MCF 10A (cell line): ENCODE measurements at places on chromosomes 5 and 9. TPM values are rescaled to one million over a fixed set of nuclear protein-coding genes. Genes with fewer than 3 reads are reported as not detected.
A peak's percentile ranks its signal among the peaks of the same experiment; 100 is the strongest.

- no peak for DNase-seq
These were observed 598.2 kb downstream of the PRELID2 start for GRCh38 chr5:145236983-145237382.

- DNase-seq = peak; percentile 86
These were observed 58.2 kb upstream of the GGTA1 start for GRCh38 chr9:121557581-121558447.

DNA sequence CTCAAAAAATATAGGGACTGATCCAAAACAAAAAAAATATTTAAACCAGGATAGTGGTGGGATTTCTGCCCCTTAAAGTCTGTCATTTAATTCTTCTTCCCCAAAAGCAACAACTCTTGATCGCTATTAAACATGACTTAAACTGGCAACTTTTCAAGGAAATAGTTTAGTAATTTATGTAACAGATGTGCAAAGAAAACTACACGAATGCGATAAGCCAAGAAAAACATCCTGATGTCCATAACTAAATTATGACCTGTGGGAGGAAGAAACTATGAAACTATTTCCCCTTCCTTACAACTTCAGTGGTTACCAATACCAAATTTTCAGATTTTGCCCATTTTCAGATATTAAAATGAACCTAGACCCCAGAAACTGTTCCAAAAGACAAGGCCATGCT lies 31.5 kb downstream of the CLINT1 start:
- peak; percentile 50 for DNase-seq

PPP3R2 gene
- total RNA-seq = not detected in 2 replicates

IFNA2 gene
- not detected in 2 replicates for total RNA-seq

DNA sequence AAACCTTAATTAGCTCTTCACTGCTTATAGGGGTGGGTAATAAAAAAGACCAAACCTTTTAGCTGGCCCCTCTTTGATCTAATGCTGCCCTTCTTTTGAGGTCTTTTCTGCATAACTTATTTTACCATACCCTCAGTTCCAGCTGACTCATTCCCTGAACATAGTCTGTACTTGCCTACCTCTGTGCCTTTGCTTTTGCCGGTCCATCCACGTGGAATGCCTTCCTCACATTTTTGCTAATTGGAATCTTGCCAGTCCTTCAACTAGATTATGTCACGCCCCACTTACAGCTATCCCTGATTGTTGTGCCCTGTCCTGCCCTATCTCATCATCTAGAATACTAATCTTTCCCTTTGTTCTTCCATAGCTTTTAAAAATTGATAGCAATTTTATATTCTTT lies 44.2 kb downstream of the FAF2 start:
- peak; percentile 86 for DNase-seq

AMBP gene
- total RNA-seq = not detected in 2 replicates

SETD9 gene
- total RNA-seq = 10.6 and 11.5 TPM in 2 replicates

- DNase-seq = peak; percentile 22
These were observed 430.6 kb downstream of the PIK3R1 start for GRCh38 chr5:68646144-68646543.
